ENCODE measurements at places on chromosomes 6 and 20. TPM values are rescaled to one million over a fixed set of nuclear protein-coding genes. Genes with fewer than 3 reads are reported as not detected.

The BMP7 gene
- total RNA-seq = not detected

The C20orf144 gene
- total RNA-seq = not detected

DNA sequence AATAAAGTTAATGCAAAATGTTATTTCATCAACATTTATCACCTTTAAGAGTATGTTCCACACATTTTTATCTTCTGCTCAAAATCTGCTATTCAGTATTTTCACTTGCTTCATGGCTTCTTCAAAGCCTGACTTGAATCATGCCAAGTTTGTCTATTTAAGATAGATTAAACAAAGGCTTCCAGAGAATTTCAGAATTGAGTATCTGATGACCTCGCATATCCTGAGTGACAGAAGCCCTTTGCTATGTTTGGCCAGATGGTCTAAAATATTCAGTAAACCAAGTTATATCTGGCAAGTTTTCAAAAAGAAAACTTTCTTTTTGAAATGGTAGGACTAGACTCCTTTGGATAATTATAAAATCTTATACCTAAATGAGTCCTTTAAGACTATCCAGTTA lies 348.9 kb upstream of the KCNQ5 start:
- DNase-seq = no peak

GRCh38 chr20:12289465-12289864 lies 371.8 kb downstream of the BTBD3 start:
- no peak for DNase-seq

The EBF4 gene
- 0.64 TPM for total RNA-seq

- DNase-seq = no peak
Measured at GRCh38 chr20:63454731-63455567, 17.5 kb downstream of the KCNQ2 start.

DNA sequence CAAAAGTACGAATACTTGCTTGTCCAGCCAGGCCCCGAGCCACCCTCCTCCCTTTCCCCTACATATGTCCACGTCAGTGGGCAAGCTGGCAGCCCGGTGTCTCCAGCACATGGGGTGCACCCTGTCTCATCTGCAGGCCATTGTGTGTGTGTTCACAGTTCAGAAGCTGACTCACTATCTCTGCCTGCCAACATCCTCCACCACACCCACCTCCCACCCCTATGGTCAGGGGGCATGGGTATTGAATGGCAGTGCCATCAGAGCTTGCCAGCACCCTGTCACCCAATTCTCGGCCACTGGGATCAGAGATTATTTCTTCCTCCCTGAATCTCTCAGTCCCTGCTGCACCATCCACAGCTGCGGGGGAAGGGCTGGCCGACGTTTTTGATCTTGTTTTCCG lies 195.7 kb downstream of the FARS2 start:
- DNase-seq = peak; percentile 74

GRCh38 chr6:23505026-23505425 lies 621.0 kb upstream of the NRSN1 start:
- DNase-seq = peak; percentile 29

- no peak for DNase-seq
Measured at GRCh38 chr6:100809346-100809745, 71.8 kb downstream of the ASCC3 start.

The CLIC5 gene
- total RNA-seq = not detected

- DNase-seq = peak; percentile 37
Measured at GRCh38 chr20:37627060-37627766, 66.6 kb upstream of the CTNNBL1 start.
